ENCODE measurements at places on chromosomes 16 and 17. TPM values are rescaled to one million over a fixed set of nuclear protein-coding genes. Genes with fewer than 3 reads are reported as not detected.

DNA sequence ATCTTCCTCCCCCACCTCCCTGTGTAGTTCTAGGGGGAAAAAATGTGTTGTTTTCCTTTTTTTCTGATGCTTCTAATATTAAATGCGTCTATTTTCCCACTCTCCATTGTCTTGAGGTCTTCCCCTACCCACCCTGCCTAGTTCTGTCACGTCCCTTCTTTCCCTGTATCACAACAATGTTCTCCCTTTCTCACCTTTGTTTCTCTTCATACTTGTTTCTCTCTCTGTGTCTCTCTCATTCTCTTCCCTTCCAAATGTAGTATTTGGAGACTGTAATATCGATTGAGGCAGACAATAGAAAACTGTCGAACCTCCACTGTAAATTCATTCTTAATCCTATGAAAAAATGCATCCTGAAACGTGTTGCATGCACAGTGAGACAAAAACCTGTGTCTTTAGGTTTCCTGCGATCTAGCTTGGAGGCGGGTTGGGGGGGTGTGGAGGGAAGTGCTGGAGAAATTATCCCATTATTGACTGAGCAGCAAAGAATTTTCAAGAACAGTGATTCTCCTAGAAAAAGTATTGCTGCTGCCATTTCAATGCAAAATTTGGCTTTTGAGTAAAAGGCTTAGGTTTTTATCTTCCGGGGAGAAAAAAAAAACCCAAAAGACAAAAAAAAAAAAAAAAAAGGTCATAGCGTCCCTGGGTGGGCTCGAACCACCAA lies 1.3 kb upstream of the PSMB3 start:
- no peak for DNase-seq
- H3K4me3 ChIP-seq, result peak overlapping the region; percentile 76
- peaks cover 2% of the 10 kb centered on the region for H3K4me1 ChIP-seq
- peak overlapping the region; percentile 96 for H3K27ac ChIP-seq
- H3K36me3 ChIP-seq, result peaks cover 7% of the 10 kb centered on the region

- peak overlapping the region; percentile 73 for H3K27ac ChIP-seq
- no peaks in the 10 kb centered on the region for H3K27me3 ChIP-seq
- no peak for DNase-seq
- peaks cover 73% of the 10 kb centered on the region for H3K4me1 ChIP-seq
Observed at GRCh38 chr17:81436294-81436849, 41.1 kb downstream of the BAHCC1 start.

DNA sequence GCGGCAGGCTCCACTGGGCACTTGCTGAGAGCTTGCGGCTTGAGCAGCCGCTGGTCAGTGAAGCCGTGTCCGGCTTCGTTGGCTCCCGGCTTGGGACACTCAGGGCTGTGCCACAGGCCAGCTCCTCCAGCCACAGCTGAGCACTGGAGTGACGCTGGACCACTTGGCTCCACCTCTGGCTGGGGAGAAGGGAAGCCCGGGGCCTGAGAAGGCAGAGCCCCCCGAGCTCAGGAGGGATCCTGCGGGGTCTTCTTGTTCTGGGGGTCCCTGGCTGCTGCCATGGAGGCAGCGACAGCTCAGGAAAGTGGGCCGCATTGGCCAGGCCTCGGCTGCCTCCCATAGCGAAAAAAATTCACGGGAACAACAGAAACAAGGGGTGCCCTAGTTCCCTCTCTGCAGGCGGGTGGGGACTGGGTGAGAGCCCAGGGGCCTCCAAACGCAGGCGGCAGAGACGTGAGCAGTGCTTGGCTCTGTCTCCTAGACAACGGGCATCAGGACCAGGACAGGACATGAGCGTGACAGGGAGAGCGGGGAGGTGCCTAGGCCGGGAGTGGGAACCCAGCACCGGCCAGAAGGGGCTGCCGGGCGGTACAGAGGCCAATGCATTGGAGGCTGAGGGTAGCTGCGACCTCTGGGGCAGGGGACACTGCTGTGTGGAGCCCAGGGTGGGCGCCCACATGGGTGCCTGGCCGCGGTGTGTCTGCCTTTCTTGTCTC lies 37.7 kb downstream of the SLC7A5 start:
- DNase-seq, result no peak
- H3K27ac ChIP-seq, result no peak overlapping the region
- H3K4me1 ChIP-seq, result peaks cover 17% of the 10 kb centered on the region

DNA sequence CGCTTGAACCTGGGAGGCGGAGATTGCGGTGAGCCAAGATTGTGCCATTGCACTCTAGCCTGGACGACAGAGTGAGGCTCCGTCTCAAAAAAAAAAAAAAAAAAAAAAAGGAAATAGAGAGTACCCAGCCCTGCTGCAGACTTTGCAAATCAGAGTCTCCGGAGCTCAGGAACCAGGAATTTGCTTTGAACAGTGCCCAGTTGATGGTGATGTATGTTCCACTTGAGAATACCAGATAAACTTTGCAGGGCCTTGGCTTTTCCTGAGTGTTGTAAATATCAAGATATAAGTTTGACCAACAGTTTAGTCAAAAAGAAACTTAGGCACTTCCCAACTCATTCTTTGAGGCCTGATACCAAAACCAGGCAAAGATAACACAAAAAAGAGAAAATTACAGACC lies 30.6 kb upstream of the MAP3K14 start:
- H3K27ac ChIP-seq, result peak overlapping the region; percentile 30
- H3K27me3 ChIP-seq, result no peaks in the 10 kb centered on the region
- no peaks in the 10 kb centered on the region for H3K36me3 ChIP-seq
- peaks cover 8% of the 10 kb centered on the region for H3K4me1 ChIP-seq
- no peak overlapping the region for H3K4me3 ChIP-seq
- no peak for DNase-seq

DNA sequence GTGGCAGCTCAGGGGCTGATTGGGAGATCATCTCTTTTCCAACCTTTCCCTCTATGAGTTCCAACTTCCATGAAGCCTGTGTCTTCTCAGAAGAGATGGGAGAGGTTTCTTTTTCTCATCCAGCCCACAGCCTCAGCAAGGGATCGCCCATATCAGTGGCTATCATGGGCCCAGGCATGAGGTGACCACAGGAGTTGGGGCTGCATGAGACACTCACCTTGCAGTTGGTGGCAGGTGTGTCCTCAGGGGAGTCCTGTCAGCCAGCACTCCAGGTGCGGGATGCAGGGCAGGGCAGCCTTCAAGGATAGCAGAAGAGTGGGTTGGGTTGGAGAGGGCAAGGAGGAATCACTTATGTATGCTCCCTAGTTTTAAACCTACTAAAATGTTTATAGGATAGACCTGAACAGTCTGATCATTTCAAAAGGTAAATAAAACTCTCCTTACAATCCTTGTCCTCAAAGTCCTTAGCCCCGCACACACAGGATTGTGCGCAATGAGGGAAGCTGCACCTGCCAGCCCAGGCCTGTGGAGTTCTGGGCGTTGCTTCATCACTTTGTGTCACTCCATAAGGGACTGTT lies 811.1 kb downstream of the KCNJ18 start:
- no peaks in the 10 kb centered on the region for H3K27me3 ChIP-seq
- no peaks in the 10 kb centered on the region for H3K36me3 ChIP-seq
- H3K4me3 ChIP-seq, result no peak overlapping the region

DNA sequence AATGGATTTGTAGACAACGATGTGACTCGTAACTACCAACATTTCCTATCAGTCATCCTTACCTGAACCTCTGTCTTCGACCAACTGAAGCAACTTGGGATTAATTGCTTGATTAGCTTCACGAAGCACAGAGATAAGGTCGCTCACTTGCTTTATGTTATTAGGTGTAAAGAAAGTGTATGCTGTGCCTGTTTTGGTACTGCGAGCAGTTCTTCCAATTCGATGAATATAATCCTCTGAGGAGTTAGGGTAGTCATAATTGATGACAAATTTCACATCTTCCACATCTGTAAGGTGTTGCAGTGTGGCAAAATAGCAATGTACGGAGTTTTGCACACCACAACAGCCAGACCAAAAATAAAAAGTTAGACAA lies 3.6 kb upstream of the POLG2 start:
- H3K36me3 ChIP-seq, result peaks cover 70% of the 10 kb centered on the region
- no peak overlapping the region for H3K27ac ChIP-seq
- no peak for DNase-seq

DNA sequence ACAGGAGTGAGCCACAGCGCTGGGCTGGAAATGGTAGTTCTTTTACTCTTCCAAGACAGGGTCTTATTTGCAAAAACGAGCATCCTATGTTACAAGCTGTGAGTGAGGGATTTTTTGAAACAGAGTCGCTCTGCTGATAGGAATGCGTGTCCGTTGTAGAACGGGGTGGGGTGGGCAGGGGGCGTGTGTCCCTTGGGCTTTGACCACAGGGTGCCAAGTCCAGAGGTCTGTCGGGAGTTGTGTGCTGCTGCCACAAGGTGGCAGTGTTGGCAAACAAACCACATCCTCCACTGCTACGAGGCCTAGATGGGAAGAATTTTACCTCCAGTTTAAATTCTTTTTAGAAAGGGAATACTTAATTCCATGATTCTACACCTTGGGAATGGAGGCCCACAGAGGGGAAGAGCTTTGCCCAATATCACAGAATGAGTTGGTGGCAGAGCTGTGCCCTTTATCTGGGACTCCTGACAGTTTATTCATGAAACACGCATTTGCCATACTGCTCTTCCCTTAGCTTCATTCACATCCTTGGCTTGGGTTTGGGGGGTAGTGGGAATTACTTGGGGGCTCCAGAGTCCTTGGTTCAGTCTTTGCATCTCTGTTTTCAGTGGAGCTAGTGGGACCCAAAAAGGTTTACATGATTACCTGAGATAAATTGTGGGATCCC lies 30.6 kb upstream of the ETV4 start:
- no peak overlapping the region for H3K4me3 ChIP-seq
- DNase-seq, result peak; percentile 52
- H3K27me3 ChIP-seq, result no peaks in the 10 kb centered on the region
- no peaks in the 10 kb centered on the region for H3K36me3 ChIP-seq
- H3K4me1 ChIP-seq, result peaks cover 19% of the 10 kb centered on the region
- H3K27ac ChIP-seq, result no peak overlapping the region

GRCh38 chr16:73433731-73434307 lies 385.9 kb upstream of the ZFHX3 start:
- H3K4me3 ChIP-seq, result no peak overlapping the region
- H3K36me3 ChIP-seq, result no peaks in the 10 kb centered on the region
- no peak overlapping the region for H3K27ac ChIP-seq
- DNase-seq, result no peak
- H3K4me1 ChIP-seq, result no peaks in the 10 kb centered on the region

Gene TPSD1
- total RNA-seq, result 0.26 TPM

Gene KIF19
- total RNA-seq, result not detected

Gene MED31
- 18.6 TPM for total RNA-seq

All from Panc1 (cell line).